Activated CD8-positive, alpha-beta memory T cell treated with anti-CD3 and anti-CD28 coated beads, Interleukin-2, amount 50 U/mL, for 48 hours (primary cell): ENCODE measurements at places on chromosomes 3 and 15.

GRCh38 chr3:130378677-130379191 lies 33.3 kb downstream of the COL6A5 start:
- no peak for DNase-seq

- DNase-seq: no peak
Measured at GRCh38 chr15:73677146-73677607, 7.0 kb upstream of the CD276 start.

GRCh38 chr15:93759629-93760028 lies 471.7 kb upstream of the MCTP2 start:
- DNase-seq: no peak

DNA sequence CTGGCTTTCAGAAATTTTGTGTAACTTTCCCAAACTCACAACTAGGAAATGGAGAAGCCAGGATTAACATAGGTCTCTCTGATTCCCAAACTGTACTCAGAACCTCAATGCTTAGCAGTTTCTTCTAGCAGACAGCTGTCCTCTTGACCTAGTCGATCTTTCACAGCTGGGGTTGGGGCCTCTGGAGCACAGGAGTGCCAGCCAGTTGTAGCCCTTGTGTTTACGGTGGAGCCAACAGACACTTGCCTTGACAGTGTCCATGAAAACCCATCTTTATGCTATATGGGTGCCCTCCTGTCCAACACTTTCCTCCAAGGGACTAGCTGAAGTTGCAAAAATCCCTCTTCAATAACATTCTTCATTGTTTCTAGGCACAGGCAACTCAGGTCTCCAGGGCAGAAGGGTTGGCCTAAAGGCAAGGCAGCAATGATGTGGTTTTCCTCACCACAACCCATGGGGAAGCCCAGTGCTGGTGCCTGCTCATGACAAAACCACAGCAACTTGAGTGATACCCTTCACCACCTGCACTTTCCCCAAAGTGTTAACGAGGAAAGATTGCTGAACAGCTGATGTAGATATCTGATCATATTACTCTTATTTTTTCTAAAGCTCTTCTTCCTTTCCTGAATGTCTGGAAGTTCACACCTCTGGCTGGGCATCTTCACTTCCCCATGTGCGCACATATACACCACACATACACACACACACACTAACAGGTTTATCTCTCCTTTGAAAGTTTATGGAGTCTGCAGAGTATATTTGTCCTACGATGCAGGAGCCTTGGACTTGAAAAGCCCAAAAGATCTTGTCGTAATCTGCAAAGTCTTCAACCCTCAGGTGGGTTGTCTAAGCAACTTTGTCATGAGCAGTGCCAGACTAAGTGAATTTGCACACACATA lies 11.0 kb upstream of the KNG1 start:
- DNase-seq: peak; percentile 64

DNA sequence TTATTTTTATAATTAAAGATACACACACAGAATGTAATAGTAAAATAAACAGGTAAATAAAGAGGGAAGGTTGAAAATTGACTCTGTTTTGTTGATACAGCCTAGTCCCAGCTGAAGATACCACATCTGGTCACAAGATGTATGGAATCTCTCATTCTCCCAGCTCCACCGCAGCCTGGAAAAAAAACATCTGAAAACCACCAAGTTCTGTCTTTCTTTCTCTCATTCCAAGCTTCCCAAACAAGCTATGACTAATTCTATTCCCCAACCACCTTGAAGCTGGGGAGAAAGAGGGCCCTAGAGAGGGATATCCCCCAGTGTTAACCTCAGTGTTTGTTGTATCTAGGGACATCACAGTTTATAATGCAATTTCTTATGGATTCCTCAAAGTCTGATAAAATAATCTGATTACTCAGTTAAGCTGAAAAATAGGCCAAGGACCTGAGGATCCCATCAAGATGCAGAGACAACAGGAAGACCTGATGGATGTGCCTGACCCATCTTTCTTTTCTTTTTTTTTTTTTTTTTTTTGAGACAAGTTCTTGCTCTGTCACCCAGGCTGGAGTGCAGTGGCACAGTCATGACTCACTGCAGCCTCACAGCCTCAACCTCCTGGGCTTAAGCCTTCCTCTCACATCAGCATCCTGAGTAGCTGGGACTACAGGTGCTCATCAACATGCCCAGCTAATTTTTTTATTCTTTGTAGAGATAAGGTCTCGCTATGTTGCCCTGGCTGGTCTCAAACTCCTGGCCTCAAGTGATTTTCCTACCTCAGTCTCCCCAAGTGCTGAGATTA lies 38.1 kb downstream of the SRGAP3 start:
- DNase-seq: no peak

DNA sequence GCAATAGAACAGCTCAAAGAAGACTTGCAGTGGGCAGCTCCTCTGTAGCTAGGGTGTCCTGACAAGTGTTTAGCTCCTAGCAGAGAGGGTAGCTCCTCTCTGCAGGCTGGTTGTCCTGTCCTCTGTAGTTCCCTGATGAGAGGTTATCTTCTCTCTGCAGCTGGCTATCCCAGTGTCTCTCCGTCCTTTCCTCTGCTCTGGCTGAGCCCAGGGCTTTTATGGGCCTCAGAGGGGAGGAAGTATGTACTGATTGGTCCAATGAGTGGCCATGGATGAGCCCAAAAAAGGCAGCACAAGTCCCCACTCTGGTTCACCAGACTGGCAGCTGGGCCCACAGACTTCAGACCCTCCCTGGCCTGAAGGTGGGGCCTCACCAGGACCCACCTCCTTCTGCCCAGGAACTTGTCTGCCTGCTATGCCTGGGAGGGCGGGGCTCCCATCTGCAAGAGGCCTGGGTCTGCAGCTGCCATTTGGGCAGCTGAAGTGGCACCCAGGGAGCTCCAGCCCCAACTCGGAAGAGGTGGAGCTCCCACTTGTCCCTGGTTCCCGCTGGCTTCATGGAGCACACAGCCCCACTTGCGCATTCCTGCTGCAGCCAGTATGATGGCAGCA lies 27.2 kb upstream of the MEX3B start:
- DNase-seq: no peak

- DNase-seq: no peak
Measured at GRCh38 chr15:78938658-78939488, 6.0 kb downstream of the CTSH start.

DNA sequence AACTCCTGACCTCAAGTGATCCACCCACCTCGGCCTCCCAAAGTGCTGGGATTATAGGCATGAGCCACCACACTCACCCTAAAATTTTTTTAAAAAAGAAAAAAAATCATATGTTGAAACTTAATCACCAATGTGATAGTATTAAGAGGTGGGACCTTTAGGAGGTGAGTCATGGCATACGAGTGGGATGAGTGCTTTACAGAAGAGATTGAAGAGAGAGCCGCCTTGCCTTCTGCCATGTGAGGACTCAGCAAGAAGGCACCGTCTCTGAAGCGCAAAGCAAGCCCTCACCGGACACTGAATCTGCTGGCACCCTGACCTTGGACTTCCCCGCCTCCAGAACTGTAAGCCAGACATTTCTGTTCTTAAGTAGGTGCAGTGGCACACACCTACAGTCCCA lies 5.5 kb downstream of the ARPIN start:
- no peak for DNase-seq

- DNase-seq: no peak
Measured at GRCh38 chr15:43132830-43133429, 456 bp upstream of the TMEM62 start.

- DNase-seq: no peak
Measured at GRCh38 chr15:77738441-77739302, 106.0 kb upstream of the LINGO1 start.

DNA sequence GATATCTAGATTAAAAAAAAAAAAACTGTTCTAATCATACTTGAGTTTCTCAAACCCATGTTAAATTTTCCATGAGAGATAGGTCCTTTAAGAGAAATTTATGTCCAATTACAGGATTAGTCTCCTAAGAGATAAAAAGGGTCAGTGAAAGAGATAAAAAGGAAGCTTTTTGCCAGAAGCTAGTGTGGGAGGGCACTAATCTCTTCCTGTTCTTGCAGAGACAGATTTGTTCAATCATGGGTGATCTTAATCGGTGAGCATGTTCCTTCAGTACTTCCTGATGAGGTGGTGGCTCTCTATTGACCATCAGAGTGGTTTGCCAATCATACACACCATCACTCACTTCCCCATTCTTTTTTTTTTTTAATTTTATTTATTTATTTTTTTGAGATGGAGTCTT lies 16.9 kb upstream of the LPP start:
- no peak for DNase-seq

DNA sequence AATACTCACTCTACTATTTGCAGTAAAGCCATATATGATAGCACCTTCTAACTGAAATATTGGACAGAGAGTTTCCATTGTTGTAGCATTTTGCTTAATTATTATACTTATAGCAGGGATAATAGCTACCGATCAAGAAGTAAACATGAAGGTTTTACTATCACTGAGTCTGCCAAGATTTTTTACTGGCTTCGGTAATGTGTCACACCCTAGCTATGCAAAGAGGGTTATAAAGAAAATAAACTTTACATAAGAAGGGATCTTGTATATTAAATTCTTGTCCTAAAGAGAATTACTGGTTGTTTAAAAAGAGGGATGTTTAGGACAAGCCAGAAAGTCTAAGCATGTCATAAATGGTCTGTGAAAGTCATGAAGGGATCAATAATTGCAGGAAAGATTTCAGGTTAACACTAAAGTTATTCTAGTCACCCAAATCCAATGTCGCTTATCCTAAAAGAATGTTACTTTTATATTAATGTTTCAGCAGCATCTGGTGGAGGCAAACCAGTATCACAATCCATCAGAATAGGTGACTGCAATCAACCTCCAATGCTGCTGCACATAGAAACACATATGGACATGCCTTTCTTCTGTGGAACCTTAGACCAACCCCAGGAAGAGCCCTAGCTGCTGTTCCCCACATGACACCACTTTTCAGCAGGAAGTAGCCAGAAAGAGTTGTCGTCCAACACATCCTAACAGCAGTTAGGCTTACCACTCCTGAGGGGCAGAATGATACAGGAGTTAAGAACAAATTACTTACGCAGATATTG lies 62.7 kb upstream of the GK5 start:
- no peak for DNase-seq

GRCh38 chr3:190680691-190681090 lies 166.8 kb downstream of the IL1RAP start:
- no peak for DNase-seq

DNA sequence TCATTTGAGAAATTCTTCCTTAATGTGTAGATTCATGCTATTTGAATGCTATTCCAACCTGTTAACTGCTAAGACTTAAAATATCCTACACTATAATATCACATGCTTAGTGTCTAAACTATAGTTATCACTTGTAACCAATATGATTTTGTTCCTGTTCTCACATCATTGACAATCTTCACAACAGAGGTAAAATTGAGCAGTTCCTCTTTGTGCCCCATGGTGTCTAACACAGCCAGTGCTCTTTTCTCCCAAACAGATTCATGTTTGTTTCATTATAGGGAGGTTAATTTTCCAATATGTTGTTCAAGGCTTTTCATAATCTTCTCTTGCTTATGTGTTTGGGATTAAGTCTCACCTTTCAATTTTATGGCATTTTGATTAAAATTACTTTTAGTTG lies 591.1 kb downstream of the ZPLD1 start:
- no peak for DNase-seq

GRCh38 chr3:13208706-13209633 lies 135.7 kb upstream of the IQSEC1 start:
- no peak for DNase-seq

DNA sequence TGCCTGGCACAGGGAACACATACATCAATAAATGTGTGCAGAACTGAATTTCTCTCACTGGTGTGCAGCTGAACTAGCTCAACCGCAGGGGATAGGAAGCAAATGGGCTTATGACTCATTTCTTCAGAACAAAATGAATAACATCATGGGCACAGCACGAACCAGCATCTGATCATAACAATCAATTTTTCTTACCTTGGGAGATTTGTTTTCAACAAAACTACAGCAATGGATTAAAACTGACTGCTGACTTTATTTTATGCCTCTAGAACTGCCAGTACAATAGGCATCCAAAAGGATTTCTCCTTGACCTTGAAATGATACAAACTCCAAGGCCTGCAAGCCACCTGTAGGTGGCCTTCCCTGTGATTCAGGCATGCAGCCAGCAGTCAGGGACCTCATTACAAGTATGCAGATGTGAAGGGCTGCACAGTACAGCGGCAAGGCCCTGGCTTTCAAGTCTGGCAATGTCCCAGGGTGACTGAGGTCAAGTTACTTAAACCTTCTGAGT lies 26.1 kb downstream of the TAMM41 start:
- DNase-seq: no peak

DNA sequence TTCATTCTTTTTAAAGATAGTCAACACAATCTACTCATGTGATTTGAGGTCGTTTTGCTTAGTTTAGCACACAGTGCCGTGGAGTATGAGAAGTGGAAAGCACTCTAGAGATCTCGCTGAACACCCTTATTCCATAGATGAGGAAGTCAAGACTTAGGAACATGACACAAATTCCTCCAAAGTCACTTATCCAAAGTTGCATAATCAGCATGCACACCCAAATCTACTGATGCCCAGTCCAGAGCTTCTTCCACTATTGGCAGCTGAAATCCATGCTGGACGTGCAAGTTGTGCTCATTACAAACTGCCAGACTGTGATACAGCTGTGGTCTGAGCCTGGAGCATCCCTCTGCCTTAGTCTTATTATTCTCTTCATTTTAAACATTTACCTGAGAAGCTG lies 83.5 kb upstream of the ZNF280D start:
- no peak for DNase-seq

GRCh38 chr3:164375995-164376394 lies 702.3 kb downstream of the SI start:
- DNase-seq: no peak

DNA sequence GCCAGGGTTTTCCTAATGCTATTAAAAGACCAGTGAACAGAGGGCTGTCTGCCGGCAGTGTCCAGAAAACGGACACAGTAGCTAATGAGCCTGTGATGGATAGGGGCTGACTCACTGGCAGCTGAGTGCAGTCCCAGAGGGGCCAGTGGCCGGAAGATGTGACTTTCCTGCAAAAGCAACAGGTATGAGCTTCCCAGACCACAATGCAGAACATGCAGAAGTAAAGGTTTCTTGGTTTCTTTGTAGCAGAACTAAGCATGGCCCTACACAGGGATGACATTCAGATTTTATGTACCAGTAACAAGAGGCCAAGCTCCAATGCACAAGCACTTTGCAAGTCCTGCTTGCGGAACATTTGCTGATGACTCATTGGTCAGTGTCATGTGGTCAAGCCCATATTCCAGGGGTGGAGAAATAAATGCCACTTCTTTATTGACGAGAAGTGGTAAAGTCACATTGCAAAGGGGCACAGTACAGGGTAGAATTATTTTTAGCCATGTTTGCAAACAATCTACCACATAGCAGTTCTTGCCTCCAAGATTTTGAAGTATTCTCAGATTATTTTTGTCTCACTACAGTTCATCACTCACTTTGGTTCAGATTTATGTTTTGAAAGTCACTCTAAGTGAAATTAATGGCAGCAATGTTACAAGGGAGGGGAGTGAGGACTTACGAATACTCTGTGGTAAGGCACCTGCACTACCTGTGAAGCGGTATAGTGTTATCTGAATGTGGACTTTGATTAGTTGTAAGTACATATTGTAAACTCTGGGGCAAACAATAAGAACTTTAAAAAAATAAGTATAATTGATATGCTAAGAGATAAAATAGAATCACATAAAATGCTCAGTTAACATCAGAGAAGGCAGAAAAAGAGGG lies 263.3 kb downstream of the ABHD5 start:
- DNase-seq: no peak

GRCh38 chr15:100341750-100342560 lies at the start of gene ADAMTS17:
ADAMTS17 (minus strand) TSS chr15:100341975; CDS start chr15:100341899, 76 bp downstream.
- DNase-seq: peak; percentile 92

GRCh38 chr3:181717549-181718171 lies 5.9 kb downstream of the SOX2 start:
- no peak for DNase-seq
